NCI-H748 treated with DMSO at 0.1 percent for 48 hours (cell line): ENCODE measurements at places on chromosomes 3 and 15.

DNA sequence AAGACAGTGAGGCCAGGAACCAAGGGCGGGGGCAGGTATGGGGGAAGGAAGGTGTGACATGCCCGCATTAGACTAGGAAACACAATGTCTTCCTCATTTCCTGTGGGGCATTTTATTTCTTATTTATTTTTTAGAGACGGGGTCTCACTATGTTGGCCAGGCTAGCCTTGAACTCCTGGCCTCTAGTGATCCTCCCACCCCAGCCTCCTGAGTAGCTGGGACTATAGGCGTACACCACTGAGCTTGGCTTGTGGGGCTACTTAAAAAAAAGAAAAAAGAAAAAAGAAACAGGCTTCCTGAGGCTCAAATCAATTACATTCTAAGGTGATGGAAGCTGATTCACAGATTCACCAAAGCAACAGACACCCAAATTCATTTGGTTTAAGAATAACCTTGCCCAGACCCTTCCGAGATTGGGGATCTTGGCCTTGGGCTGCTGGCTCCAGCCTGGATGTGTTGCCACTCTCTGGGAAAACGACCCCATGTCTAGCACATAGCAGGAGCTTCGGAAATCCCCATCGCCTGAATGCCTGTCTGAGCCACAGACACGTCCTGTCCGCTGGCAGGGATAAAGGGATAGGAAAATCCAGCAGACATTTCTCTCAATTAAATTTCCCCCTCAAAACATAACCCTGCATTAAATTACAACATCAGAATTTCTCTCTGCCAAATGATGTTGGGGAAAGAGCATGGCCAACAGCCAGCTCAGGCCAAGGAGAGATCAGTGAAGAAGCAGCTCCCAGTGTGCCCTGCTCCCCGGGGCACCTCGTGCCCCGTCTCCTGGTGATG, 13.0 kb downstream of the CPN2 start:
- no peak for DNase-seq

- no peak for DNase-seq
Measured at GRCh38 chr15:87121336-87121735, 1041.7 kb downstream of the AGBL1 start.

DNA sequence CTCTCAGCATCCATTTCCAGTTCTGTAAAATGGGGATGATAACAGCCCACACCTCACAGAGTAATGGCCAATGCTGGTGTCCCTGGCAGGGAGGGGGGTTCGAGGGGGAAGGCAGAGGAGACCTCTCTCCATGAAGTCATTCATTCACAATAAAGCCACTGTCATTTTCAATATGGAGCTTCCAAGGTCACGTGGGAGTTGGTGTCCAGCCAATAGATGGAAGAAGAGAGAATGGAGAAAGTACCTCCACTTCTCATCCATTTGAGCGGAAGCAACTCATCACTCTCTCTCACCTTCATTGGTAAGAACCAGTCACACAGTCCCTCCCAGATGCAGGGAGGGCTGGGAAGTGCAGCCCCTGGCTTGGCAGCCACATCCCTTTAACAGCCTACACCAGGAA, 14.9 kb upstream of the RBSN start:
- no peak for DNase-seq

DNA sequence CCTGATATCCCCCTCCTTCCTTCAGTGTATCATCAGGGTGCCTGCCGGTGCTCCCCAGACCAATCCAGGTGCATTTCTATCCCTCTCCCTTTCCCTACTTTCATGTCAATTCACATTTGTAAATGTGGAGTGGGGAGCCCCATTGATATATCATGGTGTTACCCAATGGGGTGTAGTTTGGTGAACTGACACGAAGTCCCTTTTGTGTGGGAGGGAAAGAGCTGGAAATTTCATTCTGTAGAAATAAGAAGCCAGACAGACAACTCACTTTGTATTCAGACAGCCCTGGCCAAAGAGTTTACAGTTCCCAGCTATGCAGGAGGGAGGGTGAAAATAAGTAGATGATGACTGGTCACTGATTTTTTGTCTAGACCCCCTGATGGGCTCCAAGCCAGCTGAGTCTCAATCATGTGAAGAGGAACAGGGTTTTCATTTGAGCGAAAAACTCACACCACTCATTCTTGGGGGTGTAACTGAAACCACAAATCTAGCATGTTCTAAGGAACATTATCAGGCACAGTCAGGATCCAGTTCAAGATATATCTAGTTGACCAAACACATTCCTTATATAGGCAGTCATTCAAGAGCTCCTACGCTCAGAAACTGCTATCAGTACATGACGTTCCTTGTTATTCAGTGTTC, 58.9 kb downstream of the LMCD1 start:
- no peak for DNase-seq

DNA sequence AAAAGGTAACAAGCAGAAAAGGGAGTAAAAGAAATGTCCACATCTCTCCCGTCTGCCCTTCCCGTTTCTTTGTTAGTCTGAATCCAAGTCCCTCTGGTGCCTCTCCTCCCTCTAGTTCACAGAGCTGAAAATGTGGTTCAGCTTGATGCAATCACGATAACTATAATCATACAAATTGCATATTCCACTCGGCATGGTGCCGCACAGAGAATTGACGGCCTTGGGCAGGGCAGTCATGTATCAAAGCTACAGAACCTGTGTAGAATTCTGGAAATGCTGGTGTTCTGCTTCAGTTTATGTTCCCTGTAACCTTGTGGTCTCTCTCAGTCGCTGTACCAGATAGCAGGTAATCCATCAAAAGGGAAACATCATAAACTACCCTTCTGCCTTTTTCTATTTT, 562.9 kb upstream of the CBLB start:
- DNase-seq = no peak

GRCh38 chr15:69926721-69927120, 171.0 kb downstream of the TLE3 start:
- no peak for DNase-seq

- DNase-seq = no peak
Measured at GRCh38 chr3:138351151-138351550, 2.8 kb downstream of the MRAS start.

GRCh38 chr15:44130778-44131177, 64.3 kb downstream of the FRMD5 start:
- DNase-seq = no peak

GRCh38 chr15:29268706-29269484, 727 bp downstream of the NSMCE3 start:
- no peak for DNase-seq

- DNase-seq = no peak
Measured at GRCh38 chr3:147409143-147410115, at the start of gene ZIC1. Gene ZIC1, plus strand, starts transcription at chr3:147409365. Its CDS starts 748 bp downstream, at chr3:147410113.

- no peak for DNase-seq
Measured at GRCh38 chr15:85642065-85642692, 152.5 kb downstream of the KLHL25 start.

GRCh38 chr15:57358571-57358970, 17.7 kb upstream of the CGNL1 start:
- DNase-seq = no peak

GRCh38 chr3:187813198-187813597, 67.9 kb upstream of the BCL6 start:
- no peak for DNase-seq

DNA sequence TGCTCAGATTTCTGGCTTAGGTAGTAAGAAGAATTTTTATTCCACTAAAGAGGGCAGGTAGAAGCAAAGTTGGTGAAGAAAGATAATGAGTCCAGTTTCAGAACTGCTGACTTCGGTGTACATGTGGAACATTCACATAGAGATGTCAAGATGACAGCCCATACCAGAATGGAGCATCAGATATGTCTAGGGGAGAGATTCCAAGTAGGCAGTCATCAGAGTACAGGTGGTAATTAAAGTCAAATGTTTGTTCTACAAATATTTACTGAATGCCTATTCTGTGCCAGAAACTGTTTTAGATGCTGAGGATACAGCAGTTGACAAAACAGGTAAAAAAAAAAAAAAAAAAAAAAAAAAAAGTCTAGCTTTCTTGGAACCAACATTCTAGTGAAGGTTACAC, 81.9 kb downstream of the FGF12 start:
- DNase-seq = no peak

DNA sequence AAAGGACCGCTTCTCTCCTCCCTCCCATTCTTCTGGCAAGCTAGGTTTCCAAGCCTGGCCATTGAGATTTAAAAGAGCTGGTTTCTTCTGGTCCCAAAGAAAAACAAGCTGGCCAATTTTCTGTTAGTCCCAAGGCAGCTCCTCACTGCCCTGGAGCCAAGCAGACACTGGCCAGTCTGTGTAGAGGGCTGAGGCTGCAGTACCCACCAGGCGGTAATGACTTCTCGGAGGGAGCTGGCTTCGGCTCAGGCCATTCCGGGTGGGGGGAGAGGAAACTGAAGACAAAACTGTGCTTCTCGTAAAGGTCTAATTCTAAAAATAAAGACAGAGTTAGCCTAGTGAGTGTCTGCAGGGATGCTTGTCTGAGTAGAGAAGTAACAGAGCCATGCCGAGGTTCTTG, 78.5 kb upstream of the SMAD3 start:
- DNase-seq = no peak

DNA sequence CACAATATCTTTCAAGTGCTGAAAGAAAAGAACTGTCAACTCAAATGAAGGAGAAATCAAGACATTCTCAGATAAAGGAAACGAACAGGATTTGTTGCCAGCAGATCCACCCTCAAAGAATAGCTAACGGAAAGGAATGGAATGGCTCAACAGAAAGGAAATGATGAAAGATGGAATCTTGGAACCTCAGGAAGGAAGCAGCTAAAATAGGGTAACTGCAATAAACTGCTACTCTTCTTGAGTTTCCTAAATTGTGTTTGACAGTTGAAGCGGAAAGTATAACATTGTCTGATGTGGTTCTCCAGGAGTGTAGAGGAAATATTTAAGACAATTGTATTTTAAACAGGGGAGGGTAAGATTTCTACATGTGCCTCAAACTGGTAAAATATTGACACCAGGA, 22.0 kb downstream of the PRR23E start:
- DNase-seq = no peak

- DNase-seq = no peak
Measured at GRCh38 chr3:137766876-137767537, 2.9 kb downstream of the SOX14 start.

- DNase-seq = no peak
Measured at GRCh38 chr15:59322056-59322759, 50.5 kb downstream of the MYO1E start.

DNA sequence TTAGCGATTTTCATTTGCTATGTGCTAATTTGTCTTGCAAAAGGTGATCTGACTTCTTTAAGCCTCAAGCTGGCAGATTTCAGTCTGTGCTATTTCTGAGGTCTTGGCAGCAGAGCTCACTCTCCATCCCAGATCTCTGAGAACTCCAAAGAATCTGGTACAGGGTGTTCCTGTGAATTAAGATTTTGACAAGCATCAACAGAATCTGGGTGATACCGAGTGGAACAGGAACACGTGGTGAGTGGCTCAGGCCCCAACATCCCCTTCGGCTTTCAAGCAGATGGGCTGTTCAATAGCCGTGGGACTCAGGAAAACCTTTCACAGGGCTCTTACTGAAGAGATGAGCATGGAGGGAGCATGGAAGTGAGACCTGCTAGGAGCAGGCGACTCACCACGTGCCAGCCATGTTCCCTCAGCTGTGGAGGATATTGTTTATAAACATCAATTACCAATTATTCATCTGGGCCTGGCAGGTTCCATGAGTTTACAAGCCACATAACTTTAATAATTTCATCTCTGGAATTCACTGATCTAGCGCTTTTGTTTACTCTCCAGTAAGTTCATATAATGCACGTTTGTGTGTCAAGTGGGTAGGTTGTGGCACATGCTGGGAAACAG, 103.4 kb upstream of the SELENOK start:
- DNase-seq = no peak

DNA sequence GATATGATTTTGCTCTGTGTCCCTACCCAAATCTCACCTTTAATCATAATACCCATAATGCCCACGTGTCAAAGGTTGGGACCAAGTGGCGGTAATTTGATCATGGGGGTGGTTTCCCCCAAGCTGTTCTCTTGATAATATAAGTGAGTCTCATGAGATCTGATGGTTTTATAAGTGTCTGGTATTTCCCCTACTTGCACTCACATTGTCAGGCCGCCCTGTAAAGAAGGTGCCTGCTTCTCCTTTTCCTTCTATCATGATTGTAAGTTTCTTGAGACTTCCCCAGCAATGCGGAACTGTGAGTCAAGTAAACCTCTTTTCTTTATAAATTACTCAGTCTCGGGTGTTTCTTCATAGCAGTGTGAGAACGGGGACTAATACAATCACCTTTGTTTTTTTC, 279.8 kb downstream of the ARPP21 start:
- DNase-seq = no peak

DNA sequence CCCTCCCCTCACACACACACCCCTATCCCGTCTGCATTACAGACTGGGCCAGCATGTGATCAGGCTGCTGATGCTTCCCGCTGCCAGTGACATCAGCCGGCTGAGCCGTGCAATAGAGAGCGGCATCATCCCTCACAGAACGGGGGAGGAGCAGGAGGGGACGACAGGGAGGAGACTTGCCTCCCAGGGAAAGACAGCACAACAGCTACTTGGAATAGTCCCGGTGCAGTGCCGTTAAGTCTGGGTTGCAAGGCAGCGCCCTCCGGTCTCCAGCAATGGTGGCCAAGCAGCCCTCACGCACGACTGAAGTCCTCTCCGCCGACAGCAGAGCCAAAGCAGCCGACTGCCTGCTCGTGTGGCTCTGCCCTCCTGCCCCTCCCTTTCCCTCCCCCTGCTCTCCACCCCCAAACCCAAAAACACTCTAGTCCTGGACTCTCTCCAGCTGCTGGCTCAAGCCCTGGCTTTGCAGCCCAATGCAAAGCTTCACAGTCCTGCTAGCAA, 31.5 kb upstream of the RPS17 start:
- no peak for DNase-seq

DNA sequence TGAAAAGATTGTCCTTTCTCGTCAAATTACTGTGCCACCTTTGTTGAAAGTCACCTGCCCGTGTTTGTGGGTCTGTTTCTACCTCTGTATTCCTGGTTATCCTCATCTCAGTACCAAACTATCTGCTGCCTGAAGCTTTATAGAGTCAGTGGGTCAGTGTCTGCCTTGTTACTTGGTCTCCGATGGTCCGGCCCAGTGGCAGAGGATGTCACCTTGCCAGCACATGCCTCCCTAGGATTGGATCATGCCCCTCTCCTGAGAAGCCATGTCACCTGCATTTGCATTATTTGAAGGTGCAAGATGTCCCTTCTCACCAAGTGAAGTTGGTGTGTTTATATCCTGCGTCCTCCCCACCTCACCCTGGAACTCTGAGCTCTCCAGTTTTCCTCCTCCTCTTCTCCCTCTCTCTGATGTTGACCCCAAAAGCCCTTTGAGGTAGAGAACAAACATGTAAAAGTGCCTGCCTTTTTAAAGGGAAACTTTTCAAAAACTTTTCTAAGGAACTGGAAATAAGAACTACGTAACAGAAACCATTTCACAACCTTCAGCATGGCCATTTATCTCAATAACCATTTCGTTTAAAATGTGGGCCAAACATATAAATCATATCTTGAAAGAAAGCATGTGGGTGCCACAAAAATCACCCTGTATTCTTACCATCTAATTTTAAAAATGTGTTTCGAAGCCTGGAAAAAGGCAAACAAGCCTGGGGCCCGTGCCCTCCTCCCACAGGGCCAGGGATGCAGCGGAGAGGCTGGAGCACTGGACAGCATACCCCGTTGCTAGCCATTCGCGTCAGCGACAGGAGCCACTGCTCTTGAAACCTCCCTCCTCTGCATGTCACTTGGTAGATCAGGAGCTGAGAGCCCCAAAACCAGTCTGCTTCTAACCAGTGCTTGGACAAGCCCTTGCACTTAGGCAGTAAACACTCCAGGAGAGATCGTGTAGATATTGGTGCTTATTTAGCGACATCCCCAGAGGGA, 102.1 kb downstream of the VGLL4 start:
- no peak for DNase-seq

GRCh38 chr15:92839696-92840095, 60.4 kb upstream of the CHD2 start:
- DNase-seq = no peak

GRCh38 chr3:112810561-112810960, 36.1 kb downstream of the CD200R1L start:
- DNase-seq = no peak
